ENCODE measurements at places on chromosomes 7 and 10.

GRCh38 chr10:25604591-25604990 lies 329.4 kb upstream of the MYO3A start:
- no peak for DNase-seq

DNA sequence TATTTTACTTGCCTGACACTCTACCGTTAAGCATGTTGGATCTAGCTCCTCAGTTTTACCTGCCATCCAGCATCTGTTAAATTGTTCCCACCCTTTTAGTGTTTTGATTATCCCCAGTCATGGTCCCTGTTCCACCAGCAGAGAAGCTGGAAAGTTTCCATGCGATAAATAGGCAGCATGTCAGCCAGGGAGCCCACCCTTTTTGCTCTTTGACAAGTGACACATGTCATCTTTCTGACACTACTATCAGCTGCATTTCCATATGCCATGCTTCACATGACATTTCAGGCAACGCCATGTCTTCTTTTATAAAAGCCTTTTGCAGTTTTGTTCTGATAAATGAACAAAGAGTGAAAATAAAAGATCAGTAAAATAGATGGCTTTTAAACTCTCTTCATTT lies 310.8 kb downstream of the MAGI2 start:
- DNase-seq = no peak

DNA sequence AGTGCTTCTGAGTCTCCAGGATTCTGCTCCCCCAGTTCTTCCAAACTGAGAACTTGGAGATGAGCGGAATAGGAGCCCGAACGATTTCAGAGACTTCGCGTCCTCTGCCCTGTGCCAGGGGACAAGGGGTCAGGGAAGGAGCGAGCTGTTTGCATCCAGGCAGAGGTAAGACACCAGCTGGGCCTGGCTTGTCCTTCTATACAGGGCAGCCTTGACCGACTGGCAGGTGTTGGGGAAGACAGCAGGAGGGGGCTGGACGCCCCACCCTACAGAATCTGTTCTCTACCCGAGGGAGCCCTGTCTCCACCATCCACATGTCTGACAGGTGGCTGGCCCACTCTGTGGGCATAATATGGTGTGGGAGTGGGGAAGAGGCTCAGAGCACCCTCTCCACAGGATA lies 7.1 kb downstream of the SPOCK2 start:
- DNase-seq = no peak

DNA sequence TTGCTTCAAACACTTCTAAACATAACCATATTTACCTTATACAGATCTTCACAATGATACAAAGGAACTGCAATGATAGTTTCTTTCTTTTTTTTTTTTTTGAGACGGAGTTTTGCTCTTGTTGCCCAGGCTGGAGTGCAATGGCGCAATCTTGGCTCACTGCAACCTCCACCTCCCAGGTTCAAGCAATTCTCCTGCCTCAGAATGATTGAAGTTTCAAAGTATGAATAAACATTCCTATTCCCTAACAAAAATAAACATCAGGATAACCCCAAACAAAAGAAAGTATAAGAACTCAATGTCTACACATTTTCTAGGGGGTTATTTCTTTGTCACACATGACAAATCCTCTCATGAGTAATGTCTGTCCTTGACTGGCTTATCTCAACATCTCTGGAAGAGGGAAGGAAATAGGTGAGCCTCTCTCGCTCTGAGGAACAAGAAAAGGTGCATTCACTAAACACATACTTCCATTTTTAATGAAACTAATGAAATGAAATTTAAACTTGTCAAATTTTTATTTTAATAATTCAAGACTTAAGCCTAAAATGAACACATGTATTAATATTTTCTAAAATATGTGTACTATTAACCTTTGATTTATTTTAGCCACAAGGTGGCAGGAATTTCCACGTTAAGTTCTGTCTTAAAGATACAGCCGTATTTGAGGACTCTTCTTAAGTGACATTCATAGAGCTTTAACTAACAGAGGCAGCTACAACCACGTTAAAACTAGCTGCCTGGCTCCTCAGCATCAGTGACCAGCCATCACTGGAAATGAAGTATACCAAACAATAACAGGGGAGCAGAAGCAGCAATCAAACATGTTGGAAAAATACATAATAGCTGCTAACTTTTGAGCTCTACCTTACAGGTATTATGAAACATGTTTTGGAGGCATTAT lies 58.3 kb downstream of the MALSU1 start:
- no peak for DNase-seq

- no peak for DNase-seq
These were observed 1.5 kb downstream of the PVRIG start for GRCh38 chr7:100221231-100221718.

DNA sequence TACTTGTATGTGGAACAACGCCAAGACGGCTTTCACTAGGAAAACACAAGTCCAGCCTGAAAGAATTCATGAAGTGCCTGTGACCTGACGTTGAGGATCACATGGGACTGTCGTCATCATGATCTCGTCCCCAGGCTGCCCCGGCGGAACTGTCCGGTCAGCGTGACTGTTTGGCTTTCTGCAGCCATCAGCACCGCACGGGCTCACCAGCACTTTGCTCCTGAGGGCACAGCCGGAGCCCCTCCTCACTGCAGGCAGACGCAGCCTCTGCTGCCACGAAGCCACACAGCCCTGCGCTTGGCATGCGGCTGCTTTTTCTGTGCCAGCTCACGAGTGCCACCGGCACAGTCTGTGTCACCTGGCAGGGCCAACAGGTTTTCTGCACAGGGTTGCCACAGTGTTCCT lies 9.4 kb upstream of the GET4 start:
- no peak for DNase-seq

- no peak for DNase-seq
These were observed 411.2 kb upstream of the FZD8 start for GRCh38 chr10:36053271-36053670.

DNA sequence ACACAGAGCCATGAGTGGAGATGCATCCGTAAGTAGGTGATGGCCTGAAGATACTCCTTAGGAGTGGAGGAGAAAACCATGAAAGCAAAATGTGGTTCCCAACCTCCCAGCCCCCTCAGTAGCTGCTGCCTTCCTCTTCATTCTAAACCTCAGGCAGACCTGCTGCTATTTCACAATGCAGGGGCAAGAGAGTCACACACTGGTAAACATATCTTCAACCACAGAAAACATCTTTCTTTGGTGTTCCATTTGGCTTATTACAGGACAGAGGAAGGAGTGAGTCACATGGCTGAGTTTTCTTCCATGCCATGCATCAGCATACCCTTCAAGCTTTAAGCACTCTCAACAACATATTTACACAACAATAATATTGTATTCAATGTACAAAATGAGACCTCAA lies 342.1 kb downstream of the BMPER start:
- DNase-seq = no peak

- peak; percentile 48 for DNase-seq
These were observed 23.5 kb downstream of the TMEM273 start for GRCh38 chr10:49164559-49165188.

DNA sequence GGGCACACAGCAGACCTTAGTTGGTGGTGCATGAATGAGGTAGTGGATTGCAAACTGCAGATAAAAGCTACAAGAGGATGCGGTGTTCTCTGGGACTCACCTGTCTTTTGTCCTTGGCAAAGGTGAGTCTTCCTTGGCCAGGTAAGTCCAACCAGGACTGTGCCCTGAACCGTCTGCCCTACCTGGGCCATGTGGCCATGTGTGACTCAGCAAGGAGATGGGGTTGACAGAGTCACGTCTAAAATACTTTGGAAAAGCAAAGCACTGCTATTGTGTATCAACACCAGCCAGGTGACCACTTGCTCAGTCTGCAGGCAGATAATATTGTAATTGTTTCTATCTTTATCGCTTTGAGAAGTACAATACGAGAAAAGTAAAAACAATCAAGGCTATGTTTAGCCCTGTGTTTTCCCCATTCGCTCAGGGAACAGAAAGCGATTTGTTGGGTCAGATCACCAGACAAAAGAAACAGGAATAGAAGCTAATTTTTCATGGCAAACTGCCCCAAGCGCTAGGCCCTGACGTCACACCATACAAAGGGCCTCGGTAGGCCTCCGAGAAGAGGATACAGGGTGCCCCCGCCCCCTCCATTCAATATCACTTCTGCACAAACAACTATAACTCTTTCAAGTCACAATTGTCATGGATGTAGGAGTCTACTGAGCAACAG lies 57.3 kb downstream of the FAM53B start:
- peak; percentile 85 for DNase-seq

- no peak for DNase-seq
These were observed 190.2 kb downstream of the RELN start for GRCh38 chr7:103799298-103799697.

- no peak for DNase-seq
These were observed 80.4 kb upstream of the MGMT start for GRCh38 chr10:129386415-129387257.

GRCh38 chr7:39091774-39092173 lies 114.1 kb downstream of the POU6F2 start:
- DNase-seq = no peak

DNA sequence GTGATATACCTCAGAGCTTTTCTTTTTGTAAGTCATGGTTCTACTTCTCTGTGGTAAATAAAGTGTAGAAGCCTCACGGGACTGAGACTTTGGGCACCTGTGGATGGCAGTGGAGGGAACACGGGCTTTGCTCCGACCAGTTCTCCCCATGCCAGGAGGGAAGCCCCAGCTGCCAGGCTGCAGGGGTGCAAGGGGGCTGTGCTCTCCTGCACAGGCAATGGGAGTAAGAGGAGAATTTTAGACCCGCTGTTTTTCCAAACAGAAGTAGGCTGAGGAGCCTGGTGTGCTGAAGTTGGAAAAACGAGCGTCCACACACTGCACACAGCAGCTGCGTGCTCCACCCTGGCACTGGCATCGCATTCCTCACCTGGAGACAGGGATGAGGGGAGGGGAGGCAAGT lies 282.4 kb downstream of the TNS3 start:
- DNase-seq = no peak

DNA sequence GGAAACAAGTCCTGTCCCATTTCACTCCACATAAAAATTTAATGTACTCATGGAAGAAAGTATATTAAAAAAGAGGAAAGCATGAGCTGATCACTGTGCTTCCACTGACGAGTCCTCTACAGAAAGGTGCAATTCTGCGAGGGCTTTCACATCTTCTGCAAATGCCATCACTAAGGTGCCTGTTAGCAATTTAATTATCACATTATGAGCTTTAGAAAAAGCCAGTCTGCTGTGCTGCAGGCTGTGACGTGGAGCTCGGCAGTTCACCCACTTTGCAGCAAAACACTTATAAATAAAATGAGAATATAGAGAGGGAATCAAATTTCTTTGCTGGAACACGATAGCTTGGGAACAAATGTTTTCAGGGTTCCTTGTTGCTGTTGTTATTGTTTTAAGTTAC lies 22.5 kb upstream of the NEUROD6 start:
- DNase-seq = no peak

- no peak for DNase-seq
These were observed 168.2 kb downstream of the ETV1 start for GRCh38 chr7:13821152-13821787.

- no peak for DNase-seq
These were observed 457.2 kb downstream of the ARL4A start for GRCh38 chr7:13144673-13145072.

DNA sequence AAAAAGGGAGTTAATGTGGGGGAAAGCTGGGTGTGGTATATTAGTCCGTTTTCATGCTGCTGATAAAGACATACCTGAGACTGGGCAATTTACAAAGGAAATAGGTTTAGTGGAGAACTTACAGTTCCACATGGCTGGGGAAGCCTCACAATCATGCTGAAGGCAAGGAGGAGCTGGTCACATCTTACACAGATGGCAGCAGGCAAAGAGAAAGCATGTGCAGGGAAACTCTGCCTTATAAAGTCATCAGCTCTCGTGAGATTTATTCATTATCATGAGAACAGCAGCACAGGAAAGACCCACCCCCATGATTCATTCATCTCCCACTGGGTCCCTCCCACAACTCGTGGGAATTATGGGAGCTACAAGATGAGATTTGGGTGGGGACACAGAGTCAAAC lies 114.2 kb downstream of the PAXIP1 start:
- no peak for DNase-seq

DNA sequence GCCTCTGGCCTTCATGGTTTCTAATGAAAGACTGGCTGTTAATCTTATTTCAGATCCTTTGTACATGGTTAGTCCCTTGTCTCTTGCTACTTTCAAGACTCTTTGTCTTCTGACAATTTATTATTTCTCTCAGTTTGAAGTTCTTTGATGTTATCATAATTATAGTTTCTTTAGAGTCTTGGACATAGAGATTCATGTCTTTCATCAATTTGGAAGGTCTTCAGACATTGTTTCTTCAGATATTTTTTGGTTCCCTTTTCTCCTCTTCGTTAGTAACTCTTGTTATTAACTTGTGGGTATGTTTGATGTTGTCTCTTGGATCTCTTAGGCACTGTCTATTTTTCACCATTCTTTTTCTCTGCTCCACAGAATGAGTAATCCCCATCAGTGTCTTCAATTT lies 8.7 kb downstream of the ZNF37A start:
- no peak for DNase-seq

GRCh38 chr7:36192053-36192824 lies 39.2 kb downstream of the EEPD1 start:
- DNase-seq = no peak

GRCh38 chr10:64408391-64409183 lies 887.4 kb downstream of the REEP3 start:
- no peak for DNase-seq

DNA sequence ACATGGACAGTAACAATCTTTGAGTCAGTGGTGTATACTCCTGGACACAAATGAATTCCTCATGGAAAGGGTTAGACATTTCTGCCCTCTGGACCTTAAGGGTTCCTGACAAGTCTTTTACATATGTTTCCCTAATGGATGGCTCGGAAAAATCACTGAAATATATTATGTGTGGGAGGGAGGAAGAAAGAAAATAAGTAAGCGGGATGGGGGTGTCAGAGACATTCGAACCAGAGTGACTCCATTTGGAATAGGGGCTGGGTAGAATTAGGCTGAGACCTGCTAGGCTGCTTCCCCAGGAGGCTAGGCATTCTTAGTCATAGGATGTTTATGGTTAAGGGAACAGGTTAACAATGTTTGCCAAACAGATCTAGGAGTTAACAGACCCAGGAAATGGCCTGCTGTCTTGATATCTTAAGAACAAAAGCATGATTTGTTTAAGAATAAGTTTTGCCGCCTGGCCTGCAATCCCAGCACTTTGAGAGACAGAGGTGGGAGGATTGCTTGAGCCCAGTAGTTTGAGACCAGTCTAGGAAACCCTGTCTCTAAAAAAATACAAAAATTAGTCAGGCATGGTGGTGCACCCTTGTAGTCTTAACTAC lies 1241.7 kb downstream of the TYW1 start:
- no peak for DNase-seq

DNA sequence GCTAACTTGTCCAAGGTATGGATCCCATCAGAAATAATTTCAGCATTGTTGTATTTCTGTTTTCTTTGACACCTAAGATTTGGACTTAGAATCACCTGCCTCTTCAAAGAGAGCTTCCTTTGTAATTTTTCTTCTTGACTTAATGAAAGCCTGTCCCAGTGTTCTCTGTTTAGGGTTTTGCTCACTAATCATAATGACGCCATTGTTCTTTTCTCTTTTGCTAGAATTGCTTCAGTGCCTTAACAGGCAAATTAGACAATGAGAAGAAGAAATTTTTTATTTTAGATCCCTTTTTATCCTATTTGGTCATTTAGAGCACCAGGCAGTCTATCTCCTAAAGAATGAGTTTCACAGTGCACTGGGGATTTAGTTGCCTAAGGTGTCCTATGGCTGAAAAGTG lies 128.5 kb downstream of the SND1 start:
- DNase-seq = no peak

Measured in head of caudate nucleus (tissue), 42 donors.